PC-9 (cell line): ENCODE measurements at places on chromosomes 3 and 15.

DNA sequence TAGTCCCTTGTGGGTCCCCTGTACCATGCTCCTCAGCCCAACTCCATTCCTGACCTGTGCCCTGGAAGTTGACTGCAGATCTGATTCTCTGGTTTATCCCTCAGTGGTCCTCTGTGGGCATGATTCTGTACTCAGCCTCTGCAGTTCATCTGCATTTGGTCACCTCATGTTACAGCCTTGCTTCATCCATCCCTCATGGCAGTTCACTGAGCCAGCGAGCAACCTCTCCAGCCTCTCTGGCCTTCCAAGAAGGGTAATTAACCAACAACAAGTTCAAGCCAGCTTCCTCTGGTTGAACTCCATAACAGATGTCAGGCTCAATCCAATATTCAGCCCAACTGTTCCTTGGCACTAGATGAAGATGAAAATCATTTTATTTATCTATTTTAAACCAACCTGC is 509.5 kb downstream of the NTRK3 start:
- DNase-seq = no peak

DNA sequence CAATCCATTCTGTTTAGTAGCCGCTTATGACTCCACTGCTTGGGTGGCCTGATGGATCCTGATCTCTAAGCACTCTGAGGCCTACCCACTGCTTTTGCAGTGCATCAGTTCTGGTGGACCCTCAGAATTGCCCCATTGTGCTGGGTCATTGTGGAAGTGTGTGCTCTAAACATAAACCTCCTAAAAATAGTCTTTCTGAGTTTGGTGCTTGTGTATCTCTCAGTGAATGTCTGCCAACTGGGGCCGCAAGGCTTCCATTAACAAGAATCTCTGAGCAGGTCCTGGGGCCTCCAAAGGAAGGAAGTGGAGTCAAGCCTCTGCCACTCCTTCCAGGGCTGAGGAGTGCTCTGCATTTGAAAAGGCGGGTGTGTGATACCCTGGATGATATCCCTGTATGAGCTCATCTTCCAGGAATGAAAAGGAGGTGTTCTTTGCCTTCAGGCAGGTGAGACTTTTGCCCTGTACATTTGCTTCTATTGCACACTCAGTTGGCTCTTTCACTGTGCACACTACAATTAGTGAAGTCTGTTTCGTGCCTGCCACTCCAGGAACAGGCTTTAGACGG is 80.0 kb upstream of the CACNA2D3 start:
- no peak for DNase-seq

GRCh38 chr3:181839039-181839915 is 127.6 kb downstream of the SOX2 start:
- no peak for DNase-seq

GRCh38 chr3:13415997-13416793 is 3.9 kb downstream of the NUP210 start:
- DNase-seq = no peak

GRCh38 chr3:17158941-17159682 is 274.4 kb downstream of the PLCL2 start:
- DNase-seq = no peak

DNA sequence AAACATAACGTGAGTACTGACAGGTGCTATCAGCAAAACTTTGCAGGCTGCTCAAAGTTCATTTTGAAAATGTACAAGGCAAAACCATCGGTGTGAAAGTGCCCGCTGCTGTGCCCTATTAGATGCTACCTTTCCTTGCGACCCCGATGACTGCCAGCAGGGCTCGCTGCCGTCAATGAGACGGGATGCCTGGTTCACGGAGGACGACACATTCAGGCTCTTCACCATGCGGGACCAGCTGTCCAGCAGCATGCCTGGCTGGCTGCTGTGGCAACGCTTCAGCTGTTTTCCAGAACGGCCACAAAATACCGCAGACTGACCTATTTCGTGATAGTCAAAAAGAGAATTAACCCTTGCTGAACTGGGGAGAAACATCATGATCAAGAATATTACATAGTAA is 92.7 kb upstream of the OCA2 start:
- no peak for DNase-seq

- no peak for DNase-seq
Measured at GRCh38 chr15:45050587-45050986, 27.6 kb downstream of the SORD start.

DNA sequence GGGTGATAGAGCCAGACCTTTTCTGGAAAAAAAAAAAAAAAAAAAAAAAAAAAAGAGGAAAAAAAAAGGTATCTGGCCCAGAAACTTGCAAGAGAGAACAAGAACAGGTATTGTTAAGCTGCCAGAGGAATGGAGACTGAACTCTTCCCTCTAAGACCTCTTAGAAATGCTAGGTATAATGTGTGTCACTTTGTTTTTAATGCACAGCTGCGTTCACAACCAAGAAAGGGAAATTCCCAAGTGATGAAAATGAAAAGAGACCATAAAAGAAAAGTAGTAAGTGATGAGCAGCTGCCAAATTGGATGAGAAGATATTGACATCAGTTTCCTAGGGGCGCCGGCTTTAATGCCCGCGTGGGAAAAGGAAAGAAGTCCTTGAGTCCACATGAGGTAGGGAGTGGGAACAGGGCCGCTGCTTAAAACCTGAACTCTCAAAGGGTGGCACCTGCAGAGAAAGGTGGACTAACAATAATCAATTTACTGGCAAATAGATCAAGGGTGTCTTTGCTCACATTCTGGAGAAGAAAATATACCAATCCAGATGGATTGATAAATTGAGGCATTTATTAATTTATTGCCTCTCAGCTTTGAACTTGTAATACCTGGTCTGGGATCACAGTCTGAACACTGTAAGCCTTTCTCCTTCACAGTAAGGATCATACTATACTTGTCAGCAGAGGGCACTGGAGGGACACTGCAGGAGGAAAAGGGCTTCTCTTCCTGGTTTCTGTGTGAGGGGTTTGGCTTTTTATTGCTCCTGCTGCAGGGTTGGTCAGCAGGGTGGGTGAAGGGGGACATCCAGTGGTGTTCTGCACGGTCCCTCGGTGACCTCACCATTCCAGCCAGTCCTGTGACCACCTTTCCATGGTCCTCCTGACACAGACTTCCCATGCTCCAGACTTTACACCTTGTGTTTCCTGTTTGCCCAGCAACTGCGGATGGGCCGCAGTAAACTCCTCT is 131.6 kb downstream of the AQP9 start:
- DNase-seq = peak; percentile 62
